HFF-Myc (cell line): ENCODE measurements at places on chromosomes 5 and 9.

DNA sequence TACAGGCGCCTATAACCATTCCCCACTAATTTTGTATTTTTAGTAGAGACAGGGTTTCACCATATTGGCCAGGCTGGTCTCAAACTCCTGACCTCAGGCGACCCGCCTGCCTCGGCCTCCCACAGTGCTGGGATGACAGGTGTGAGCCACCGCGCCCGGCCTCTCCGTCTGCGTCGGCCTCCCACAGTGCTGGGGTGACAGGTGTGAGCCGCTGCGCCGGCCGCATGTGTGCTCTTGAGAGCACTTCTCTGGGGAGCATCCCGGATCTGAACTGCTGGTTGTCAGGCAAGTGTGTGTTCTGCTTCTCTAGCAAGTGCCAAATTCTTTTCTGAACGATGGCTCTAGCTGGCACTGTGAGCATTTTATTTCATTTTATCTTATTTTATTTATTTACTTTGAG lies 3.7 kb upstream of the ENTPD2 start:
- DNase-seq = no peak

DNA sequence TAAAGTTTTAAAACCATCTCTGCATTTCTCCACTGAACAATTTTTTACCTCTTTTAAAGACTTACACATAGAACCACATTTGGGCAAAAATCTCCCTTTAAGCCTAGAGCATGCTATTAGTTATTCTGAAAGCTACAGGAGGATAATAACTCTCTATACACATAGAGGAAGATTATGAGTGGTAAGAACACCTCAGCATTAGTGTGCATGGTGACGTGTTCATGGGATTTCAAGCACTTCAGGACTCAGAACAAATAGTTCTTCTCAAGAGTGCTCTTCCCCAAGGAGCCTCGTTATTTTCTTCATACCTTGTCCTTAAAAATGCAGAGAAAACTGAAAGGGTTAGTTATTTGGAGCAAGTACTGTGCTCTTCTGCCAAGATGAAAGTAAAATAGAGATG lies 256.9 kb upstream of the TUSC1 start:
- no peak for DNase-seq

DNA sequence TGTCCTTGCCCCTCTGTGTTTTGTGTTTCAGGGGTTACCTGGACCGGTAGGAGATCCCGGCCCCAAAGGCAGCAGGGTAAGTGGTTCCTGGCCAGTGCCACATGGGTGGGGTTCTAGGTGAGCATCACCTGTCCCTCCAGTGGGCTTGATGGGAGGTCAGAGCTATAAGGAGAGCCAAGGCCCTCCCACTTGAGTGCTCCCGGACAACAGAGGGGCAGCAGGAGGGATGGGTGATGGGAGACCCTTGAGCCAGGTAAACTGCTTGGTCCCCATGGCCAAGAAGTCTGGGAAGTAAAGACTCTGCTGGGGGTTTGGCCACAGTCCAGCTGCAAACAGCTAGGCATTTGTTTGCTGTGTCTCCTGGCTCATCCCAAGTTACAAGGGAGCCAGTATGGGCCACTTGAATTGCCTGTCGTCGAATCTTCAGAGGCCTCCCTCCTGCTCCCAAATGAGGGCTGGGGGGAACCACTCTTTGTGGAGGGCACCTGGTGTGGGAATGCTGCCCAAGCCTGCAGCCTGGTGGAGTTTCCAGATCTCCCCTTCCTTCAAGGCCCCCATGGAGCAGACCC lies 51.0 kb downstream of the COL27A1 start:
- no peak for DNase-seq

DNA sequence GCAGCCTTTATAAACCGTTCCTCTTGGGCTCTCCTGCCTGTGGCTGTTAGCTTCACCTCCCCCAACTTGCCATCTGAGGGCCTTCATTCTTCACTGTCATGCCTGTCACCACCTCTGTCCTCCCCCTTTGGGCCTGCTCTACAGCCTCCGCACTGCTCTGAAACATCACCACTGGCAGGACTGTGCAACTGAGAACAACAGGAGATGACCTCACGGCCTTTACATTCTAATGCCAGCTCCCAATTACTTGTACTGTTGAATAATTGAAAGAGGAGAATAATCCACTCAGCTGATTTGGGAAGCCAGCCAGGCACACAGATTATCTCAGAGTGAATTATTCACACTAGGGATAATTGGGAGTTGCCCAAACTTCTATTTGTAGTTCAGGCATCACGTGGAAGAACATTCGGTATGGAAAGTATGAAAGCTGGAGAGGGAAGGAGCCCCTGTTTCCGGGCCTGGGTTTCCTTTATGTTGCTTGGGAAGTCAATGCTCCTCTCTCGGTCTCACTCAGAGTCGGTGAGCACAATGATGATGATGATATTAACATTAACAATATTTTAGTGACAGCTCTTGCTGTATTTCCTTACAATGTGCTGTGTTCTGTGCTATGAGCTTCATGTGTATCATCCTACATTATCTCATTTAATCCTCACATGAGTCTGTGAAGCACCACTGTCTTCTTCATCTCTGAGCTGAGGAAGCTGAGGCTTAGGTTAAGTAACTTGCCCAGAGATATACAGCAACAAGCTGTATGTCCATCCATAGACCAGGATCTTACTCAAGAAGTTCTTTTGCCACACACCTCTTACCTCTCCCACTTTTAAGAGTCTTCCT lies 99.3 kb upstream of the LRRTM2 start:
- no peak for DNase-seq

DNA sequence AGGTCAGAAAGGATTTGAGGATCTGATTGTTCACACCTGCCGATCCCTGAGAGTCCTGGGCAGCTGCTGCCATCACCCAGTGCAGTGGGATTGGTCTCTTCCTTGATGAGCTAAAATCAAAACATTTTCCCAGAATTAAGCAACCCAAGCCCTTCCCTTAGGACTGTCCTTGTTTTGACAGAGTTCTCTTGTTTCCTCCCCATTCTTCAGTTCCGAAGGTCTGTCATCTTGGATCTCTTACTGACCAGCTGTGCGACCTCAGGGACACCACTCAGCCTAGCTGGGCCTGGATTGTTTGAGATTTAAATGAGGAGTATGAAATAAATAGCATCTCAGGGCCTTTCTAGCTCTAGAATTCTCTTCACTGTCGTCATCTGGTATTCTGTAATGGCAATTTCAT lies 90.3 kb upstream of the IQGAP2 start:
- no peak for DNase-seq

- DNase-seq = no peak
Measured at GRCh38 chr5:1753490-1753889, 46.1 kb downstream of the MRPL36 start.

GRCh38 chr9:86521977-86522376 lies 167.8 kb upstream of the TUT7 start:
- DNase-seq = no peak

DNA sequence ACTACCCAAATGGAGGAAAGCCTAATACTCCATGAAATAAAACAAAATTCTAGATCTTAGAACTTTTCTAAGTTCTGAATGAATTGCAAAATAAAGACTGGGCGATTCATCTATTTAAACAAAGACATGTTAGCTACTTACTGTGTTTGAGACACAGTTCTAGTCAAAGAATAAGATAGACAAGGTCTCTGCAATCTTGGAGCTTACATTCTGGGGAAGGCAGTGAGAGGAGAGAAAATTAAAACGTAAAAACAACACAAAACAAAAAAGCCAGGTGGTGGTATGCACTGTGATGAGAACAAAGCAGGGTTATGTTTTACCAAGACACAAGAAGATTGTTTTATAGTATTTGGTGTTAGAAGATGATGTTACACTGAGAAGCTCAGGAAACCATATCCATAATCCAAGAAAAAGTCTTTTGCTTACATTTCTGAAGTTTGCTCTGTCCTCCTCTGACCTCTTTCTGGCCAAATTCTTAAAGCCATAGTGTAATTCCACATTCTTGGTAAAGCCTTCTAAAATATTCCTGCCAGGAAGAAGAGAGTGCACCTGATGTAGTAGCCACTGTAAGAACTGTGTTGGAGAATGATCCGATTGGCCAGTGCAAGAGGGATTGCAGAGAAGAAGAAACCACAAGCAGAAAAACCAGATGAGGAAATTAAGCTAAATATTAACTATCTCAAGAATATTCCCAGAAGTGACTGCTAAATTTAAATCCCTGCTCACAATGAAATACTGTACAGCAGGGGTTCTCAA lies 218.4 kb downstream of the PCSK1 start:
- no peak for DNase-seq

DNA sequence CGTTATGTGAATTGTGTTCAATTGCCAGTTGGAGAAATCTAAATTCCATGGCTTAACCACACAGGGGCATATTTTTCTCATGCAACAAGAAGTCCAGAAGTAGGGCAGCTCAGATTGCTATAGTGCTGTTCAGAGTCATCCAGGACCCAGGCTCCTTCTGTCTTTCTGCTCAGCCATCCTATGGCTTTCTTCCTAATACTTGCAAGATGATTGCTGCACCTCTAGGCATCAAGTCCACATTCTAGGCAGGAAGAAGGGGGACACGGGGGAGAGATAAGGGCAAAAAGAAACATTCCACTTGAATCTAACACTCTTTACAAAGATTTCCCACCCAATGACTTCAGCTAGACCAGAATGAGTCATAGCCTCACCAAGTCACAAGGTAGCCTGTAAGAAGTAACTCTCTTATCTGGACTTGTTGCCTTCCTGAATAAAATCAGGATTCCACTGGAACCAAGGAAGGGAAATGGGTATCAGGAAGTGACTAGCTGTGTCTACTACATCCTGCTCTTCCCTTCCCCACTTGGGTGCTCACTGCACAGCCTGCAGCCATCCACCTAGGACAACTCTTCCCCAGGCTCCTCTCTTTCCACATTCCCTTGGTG lies 5.3 kb downstream of the ERAP2 start:
- no peak for DNase-seq

GRCh38 chr5:42832060-42832459 lies 20.4 kb upstream of the SELENOP start:
- no peak for DNase-seq

DNA sequence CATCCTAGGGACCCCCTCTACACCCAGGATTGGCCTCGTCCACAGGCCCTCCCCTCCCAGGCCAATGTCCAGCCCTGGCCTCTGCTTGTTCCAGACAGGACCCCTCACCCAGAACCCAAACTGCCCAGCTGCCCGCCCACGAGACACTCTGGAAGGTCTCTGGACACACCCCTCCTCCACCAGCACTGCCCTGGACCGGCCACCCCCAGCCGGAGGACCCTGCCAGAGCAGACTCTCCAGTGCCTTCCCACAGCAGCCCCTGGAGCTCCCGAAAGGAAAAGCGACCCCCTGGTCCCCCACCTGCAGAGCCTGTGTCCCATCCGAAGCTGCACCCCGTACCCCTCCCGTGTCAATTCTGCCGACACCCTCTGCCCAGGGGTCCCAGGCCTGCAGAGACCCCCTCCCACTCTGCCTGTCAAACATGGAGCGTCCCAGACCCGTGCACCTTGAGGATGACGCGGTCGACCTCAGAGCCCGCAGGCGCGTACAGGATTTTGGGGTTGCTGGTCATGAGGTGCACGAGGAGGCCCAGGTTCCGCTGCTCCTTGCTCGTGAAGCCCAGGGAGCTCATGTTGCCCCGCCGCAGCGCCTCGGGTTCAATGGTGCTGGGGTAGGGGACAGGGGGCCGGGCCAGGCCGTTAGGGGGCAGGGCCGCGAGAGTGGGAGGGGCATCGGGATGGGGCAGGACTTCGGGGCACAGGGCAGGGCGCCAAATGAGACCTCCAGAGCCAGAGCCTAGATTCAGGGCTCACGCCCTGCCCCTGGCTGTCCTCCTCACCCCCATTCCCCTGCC lies 8.0 kb downstream of the ABCA2 start:
- no peak for DNase-seq

- no peak for DNase-seq
Measured at GRCh38 chr9:73050887-73051550, 98.2 kb upstream of the ALDH1A1 start.

DNA sequence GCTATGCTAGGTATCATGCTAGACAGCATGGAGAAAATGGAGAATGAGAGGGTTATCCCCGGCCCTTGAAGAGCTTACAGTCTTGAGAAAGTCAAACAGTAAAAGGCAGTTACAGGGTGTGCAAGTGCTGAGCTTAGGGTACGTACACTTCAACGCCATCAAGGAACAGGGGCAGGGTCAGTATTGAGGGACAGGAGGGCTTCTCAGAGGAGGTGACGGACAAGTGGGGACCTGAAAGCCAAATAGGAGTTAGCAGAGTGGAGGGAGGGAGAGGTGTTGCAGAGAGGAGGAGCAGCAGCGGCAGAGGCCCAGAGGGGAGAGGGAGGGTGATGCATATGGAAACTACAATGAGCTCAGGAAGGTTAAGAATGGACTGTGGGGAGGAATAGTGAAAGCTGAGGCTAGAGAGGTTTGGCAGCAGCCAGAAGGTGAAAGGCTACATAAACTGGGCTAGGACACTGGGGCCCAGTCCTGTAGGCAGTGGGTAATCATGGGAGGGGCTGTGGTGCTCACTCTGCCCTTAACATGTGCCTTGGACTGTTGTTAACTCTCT lies 88.0 kb downstream of the NRG2 start:
- no peak for DNase-seq

DNA sequence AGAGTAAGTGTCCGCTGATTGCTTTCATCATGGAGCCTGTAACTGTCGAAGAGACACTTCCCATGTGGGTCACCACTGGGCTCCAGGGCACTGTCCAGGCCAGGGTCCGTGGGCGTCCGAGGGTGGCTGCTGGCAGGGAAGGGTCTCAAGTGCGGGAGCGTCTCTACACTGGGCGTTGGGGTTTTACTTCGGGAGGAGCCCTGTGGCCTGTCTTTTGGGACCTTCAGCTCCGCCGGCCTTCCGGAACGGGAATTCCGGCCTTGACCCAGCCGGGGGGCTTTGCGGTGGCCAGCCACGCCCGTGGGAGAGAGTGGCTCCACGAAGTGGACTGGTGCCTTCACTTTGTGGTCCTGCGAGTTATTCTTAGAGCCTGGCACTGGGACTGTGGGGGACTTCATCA lies 86.2 kb downstream of the CAMSAP1 start:
- no peak for DNase-seq

- no peak for DNase-seq
Measured at GRCh38 chr9:98968601-98969337, 25.1 kb downstream of the COL15A1 start.

DNA sequence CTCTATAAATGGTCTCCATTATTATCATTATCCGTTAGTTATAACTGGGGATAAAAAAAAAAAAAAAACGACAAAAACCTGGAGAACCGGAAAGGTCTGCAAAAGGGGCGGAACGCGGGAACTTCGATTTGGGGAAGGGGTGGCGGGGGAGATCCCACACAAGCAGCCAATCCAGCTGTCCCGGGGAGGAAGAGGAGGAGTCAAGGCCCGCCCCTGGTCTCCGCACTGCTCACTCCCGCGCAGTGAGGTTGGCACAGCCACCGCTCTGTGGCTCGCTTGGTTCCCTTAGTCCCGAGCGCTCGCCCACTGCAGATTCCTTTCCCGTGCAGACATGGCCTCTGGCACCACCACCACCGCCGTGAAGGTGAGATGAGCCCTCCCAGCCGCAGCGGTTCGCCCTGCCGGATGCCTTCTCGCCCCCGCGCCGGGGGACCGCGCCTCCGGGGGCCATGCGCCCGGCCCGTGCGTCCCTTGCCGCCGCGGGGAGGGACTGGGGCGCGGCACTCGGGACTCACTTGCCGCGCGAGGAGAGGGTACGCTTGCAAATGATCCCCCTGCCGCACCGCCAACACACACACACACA lies at the start of gene MTAP:
Gene MTAP (plus strand): TSS at position 219 of the 583 bp plus-strand sequence. CDS start 113 bp downstream, at position 332.
- peak; percentile 80 for DNase-seq

- DNase-seq = no peak
Measured at GRCh38 chr9:2198956-2199635, 183.9 kb downstream of the SMARCA2 start.

GRCh38 chr5:37615184-37615583 lies 224.7 kb downstream of the GDNF start:
- peak; percentile 58 for DNase-seq
